ENCODE measurements at places on chromosomes 13 and 19. TPM values are rescaled to one million over a fixed set of nuclear protein-coding genes. Genes with fewer than 3 reads are reported as not detected.

SIGLEC10 gene
- 0.26 TPM for total RNA-seq

RASGRP4 gene
- 8.3 TPM for total RNA-seq

OR10H1 gene
- total RNA-seq: not detected

DNA sequence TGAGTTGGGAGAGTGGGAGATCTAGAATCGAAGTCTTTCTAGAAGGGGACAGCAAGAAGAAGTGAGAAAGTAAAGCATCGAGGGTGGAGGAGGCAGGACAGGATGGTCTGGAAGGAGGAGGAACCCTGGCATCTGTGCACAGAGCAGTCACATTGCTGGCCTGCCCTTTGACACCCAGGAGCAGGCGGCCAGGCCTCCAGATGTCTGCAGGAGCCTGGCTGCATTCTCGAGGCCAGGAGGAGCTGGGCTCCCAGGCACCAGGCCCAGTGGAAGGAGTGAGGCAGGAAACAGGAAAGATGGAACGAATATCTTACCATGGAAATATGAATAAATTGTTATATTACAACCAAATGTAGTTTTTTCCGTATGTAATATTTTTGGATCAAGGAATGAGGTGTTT lies 27.7 kb upstream of the ARGLU1 start:
- H3K27ac ChIP-seq: no peak overlapping the region
- H3K4me3 ChIP-seq: no peak overlapping the region
- peaks cover 8% of the 10 kb centered on the region for H3K4me1 ChIP-seq
- H3K36me3 ChIP-seq: no peaks in the 10 kb centered on the region
- no peak for DNase-seq
- peaks cover 11% of the 10 kb centered on the region for H3K27me3 ChIP-seq

DNA sequence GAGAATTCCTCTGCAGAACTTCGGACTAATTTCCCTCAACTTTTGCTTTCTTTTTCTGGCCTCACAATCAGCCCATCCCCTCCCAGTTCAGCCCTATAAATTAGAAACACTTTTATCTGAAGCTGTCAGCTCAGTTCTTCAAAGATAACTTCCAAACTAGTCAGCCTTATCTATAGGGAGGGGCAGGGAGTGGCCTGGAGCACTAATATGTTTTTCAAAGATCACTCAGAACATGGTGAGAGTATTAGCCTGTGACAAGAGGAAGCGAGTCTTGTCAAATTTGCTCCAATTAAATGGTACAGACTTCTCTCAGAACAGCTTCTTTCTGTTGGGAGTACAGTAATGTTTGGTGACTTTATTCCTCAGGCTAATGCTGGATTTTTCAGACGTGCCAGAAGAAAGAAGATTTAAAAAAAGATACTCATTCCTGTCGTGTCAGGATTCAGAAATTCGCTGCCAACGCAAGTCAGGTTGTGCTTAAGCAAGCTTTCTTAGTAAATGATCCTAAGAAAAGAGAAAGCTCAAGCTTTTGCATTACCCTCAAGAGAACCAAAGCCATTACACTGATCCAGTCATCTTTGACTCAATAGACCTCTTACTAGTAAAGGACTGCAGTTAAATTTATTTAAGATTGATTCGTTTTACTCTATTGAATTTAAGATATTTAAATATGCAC lies 1033.6 kb downstream of the SLITRK5 start:
- no peak for DNase-seq
- H3K27me3 ChIP-seq: no peaks in the 10 kb centered on the region
- no peaks in the 10 kb centered on the region for H3K4me1 ChIP-seq
- no peak overlapping the region for H3K4me3 ChIP-seq
- H3K36me3 ChIP-seq: no peaks in the 10 kb centered on the region

DNA sequence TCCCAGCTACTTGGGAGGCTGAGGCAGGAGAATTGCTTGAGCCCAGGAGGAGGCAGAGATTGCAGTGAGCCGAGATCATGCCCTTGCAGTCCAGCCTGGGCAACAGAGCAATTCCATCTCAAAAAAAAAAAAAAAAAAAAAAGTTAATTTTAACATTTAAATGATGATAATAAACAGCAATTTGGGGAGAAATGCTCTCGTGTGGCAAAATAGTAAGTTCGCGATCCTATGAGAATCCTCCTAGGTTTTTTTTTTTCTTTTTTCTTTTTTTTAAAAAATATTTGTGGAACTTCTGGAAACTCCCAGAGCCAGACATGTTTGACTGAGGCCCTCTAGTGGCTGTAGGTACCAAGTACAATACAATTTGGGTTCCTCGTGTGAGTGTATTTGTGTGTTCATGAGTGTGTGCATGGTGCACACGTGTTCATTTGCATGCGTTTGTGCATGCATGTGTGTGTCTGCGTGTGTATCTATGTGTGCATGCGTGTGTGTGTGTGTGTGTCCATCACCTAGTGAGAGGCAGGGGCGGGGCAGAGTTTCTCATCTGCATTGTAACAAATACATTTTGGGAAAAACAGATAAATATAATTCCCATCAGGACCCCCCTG lies 31.2 kb downstream of the TMPRSS9 start:
- no peaks in the 10 kb centered on the region for H3K27me3 ChIP-seq
- no peaks in the 10 kb centered on the region for H3K36me3 ChIP-seq
- H3K4me1 ChIP-seq: peaks cover 10% of the 10 kb centered on the region
- no peak overlapping the region for H3K4me3 ChIP-seq

GRCh38 chr13:27636589-27637288 lies 15.0 kb downstream of the POLR1D start:
- H3K4me3 ChIP-seq: no peak overlapping the region
- H3K36me3 ChIP-seq: peaks cover 10% of the 10 kb centered on the region
- DNase-seq: no peak
- peaks cover 44% of the 10 kb centered on the region for H3K4me1 ChIP-seq

DNA sequence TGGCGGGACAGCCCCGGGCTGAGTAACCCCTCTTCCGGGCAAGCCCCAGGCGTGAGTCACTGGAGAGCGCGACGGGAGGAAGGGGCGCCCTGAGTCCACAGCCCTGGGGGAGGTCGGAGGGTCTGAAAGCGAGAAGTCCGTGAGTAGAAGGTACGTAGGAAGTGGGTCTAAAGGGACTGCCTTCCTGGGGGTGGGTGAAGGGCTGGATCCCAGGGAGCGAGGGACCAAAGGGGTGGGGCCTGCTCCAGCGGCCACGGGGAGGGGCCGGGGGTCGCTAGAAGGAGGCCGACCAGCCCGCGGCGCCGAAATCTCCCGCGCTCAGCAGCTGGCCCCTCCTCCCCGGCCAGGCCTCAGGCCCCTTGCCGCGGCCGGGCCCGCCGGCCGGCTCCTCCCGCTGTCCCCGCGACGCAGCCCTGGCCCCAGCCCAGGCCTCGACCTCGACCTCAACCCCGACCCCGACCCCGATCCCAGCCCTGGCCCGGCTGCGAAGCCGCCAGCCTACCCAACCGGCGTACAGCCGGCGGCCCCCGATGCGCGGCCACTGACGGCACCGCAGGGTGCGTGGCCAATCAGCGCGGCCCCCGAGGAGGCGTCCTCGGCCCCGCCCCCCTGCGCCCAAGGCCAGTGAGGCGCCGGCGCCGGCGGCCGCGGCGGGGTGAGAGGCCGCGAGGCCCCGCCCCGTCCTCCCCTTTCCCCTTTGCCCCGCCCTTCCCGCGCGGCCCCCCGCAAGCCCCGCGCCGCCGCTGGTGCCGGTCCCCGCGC lies 22.6 kb downstream of the IPO5 start:
- H3K4me3 ChIP-seq: peak overlapping the region; percentile 86
- peaks cover 5% of the 10 kb centered on the region for H3K36me3 ChIP-seq
- no peaks in the 10 kb centered on the region for H3K27me3 ChIP-seq
- peak overlapping the region; percentile 95 for H3K27ac ChIP-seq
- peak; percentile 91 for DNase-seq
- peaks cover 31% of the 10 kb centered on the region for H3K4me1 ChIP-seq

- DNase-seq: no peak
- H3K4me3 ChIP-seq: no peak overlapping the region
- no peak overlapping the region for H3K27ac ChIP-seq
- no peaks in the 10 kb centered on the region for H3K36me3 ChIP-seq
- H3K4me1 ChIP-seq: no peaks in the 10 kb centered on the region
Measured at GRCh38 chr13:83272652-83273240, 609.5 kb downstream of the SLITRK1 start.

DNA sequence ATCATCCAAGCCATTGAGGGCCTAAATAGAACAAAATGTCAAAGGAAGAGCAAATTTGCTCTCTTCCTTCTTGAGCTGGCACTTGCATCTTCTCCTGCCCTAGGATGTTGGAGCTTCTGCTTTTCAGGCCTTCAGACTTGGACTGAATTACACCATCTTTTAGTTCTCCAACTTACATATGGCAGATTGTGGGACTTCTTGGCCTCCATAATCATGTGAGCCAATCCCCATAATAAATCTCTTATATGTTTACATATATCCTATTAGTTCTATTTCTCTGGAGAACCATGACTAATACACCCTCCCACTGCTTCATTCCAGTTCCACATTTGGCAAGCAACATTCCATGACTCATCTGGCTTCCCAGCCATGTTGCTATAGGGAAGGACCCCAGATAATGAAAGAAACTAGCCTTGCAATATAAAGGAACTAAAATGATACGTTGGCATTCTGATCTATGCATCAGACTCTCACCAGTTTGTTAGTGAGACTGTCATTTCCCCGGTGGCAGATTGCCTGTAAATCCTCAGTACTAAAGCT lies 11.0 kb upstream of the ACOD1 start:
- H3K27ac ChIP-seq: no peak overlapping the region
- H3K27me3 ChIP-seq: no peaks in the 10 kb centered on the region
- H3K4me3 ChIP-seq: no peak overlapping the region
- no peak for DNase-seq

DNA sequence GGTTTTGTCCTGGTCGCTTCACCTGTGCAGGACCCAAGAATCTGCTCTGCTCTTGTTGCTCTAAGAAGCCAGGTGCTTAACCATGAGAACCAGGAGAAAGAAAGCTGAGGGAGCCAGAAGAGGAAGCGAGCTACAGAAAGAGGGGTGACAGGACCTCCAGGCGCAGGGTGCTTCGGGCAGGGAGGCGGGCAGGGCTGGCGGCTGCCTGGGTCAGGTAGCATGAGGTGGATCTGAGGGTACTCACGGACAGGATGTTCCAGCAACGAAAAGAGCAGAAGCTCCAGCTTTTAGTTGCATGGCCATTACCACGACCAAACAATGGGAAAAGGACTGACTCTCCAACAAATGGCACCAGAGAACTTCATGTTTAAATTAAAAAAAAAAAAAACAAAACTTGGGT lies 59.9 kb downstream of the ZNF724 start:
- H3K4me3 ChIP-seq: no peak overlapping the region
- no peaks in the 10 kb centered on the region for H3K4me1 ChIP-seq
- H3K27me3 ChIP-seq: no peaks in the 10 kb centered on the region
- H3K27ac ChIP-seq: no peak overlapping the region

GRCh38 chr19:17555480-17555928 lies at the start of gene COLGALT1:
Gene COLGALT1, plus strand, starts transcription at chr19:17555649. Its CDS starts 65 bp downstream, at chr19:17555714.
- H3K4me1 ChIP-seq: peaks cover 10% of the 10 kb centered on the region
- H3K36me3 ChIP-seq: peaks cover 16% of the 10 kb centered on the region
- peak within 1 kb of the TSS; percentile 65 for H3K27ac ChIP-seq

DNA sequence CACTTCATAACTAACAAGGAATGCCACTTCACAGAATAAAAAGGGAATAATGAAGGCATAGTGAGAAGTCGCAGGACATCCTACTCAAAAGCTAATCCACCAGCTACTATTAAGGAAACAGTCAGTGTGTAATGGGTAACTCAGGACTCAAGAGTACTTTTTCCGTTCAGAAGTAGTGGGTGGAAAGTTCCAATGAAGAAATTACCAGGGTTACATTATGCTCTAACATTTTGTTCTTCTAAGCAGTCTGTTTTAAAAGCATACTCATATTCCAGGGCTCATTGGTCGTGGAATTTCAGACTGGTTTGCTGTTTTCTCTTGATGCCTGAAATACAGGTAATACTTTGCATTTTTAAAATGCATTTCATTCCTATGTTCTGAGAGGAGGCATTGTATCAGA lies 222.4 kb upstream of the IRS2 start:
- no peak for DNase-seq
- H3K27ac ChIP-seq: no peak overlapping the region
- H3K27me3 ChIP-seq: no peaks in the 10 kb centered on the region
- no peaks in the 10 kb centered on the region for H3K36me3 ChIP-seq
- no peaks in the 10 kb centered on the region for H3K4me1 ChIP-seq

DNA sequence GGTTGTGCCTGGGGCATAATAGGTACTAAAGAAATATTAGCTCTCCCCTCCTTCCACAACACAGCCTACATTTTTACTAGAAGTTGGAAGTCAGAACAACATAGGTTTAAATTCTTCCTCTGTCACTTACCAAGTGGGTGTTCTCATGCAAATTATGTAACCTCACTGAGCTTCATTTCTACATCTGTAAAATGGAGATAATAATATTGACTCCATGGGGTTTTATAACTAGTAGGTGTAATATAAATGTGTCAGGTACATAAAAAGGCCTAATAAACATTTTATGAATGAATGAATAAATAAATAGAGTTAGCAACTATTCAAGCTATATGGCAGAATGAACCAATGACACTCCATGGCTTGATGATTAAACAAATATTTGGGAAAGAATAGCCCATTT lies 27.1 kb upstream of the SERP2 start:
- no peak overlapping the region for H3K27ac ChIP-seq
- H3K4me3 ChIP-seq: no peak overlapping the region
- H3K27me3 ChIP-seq: peaks cover 4% of the 10 kb centered on the region
- no peak for DNase-seq
- H3K36me3 ChIP-seq: no peaks in the 10 kb centered on the region
- no peaks in the 10 kb centered on the region for H3K4me1 ChIP-seq

Data from activated CD4-positive, alpha-beta memory T cell treated with anti-CD3 and anti-CD28 coated beads for 36 hours (primary cell).